KBM-7 (cell line): ENCODE measurements at places on chromosomes 16 and 17.

- no peak for DNase-seq
Measured at GRCh38 chr17:31824766-31825360, 34.2 kb downstream of the COPRS start.

GRCh38 chr17:44548376-44549230 lies 8.7 kb upstream of the FZD2 start:
- no peak for DNase-seq

DNA sequence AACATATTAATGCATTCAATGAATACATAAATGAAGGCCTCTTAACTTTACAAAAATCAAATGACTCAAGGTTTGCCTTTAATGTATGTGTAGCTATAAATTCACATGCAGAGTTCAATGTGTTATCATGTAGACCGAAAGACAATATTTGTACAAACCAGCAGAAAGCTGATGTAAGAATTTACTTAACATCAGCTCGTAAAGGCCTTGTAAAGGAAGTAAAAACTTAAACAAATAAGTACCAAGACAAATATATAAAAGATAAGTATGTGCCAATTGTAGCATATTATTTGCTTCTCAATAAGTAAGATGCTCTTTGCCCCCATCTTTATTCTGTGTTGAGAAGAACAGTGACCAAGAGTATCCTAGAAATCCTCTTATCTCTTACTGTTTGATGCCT lies 105.7 kb downstream of the SYCE1L start:
- DNase-seq: no peak

GRCh38 chr16:10994571-10994970 lies 50.2 kb downstream of the CLEC16A start:
- no peak for DNase-seq

GRCh38 chr16:57809276-57810196 lies 7.2 kb upstream of the KIFC3 start:
- no peak for DNase-seq

GRCh38 chr16:88767546-88768070 lies 17.4 kb downstream of the PIEZO1 start:
- DNase-seq: no peak

DNA sequence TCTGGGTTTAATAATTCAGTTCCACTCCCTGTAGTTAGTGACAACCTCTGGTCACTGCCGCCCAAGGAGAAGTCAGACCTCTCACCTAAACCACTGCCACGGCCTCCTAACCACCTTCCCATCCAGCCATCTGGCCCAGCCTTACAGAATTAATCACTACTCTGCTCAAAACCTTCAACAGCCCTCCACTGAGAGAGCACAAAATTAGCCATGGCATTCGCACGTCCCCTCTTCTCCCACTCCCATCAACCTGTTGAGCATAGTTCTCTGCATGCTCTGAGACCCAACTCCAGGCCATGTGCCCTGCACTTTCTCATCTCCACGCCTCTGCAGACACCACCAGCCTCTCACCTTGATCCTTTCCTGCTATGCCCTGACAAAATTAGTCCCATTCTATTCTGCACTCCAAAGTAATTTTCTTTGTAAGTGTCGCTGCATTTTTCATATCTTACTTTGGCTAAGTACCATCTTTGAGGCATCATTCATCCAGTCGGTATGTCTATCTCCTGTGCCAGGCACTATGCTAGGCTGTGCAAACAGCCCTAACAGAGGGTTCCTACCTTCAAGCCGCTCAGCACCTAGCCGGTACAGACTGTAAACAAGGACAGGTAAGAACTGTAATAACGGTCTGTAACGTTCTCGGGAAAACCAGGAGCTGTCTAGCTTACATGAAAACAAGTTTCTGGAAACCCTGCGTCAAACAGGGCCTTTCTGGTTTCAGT lies 963 bp downstream of the COPRS start:
- no peak for DNase-seq

GRCh38 chr16:84471966-84472365 lies 32.5 kb downstream of the MEAK7 start:
- no peak for DNase-seq

DNA sequence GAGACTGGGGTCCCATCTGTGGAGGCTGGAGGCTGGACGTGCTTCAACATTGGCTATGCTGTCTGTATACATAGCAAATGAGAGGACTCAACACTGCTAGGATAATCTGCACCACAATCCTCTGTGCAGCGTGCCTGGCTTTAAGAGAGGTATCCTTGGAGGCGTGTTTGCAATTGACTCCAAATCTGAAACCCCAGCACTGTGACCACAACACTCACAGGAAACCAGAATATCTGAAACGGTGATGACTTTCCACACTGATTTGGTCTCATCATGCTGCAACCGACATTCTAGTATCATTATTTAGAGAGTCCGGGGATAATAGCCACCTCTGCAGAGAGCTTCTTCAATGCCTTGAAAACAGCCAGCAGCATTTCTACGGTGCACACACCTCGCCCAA lies 35.1 kb downstream of the TLE7 start:
- no peak for DNase-seq

- DNase-seq: no peak
Measured at GRCh38 chr16:3028716-3029319, 5.0 kb downstream of the THOC6 start.

GRCh38 chr16:3007957-3008689 lies 4.6 kb upstream of the CLDN9 start:
- DNase-seq: peak; percentile 84

DNA sequence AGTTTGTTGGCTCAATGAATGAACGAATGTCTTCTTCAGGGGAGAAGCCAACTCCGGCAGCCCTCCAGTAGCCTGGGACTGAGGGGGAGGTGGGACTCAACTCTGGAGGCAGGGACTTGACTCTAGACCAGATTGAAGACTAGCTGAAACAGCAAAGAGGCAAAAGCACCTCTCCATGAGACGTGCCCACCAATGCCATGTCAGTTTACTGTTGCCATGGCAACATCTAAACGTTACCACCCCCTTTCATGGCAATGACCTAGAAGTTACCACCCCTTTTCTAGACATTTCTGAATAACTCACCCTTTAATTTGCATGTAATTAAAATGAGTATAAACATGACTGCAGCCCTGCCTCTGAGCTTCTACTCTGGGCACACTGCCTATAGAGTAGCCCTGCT lies 91.8 kb downstream of the ASIC2 start:
- DNase-seq: no peak

GRCh38 chr16:68749432-68749831 lies 12.3 kb downstream of the CDH1 start:
- no peak for DNase-seq

DNA sequence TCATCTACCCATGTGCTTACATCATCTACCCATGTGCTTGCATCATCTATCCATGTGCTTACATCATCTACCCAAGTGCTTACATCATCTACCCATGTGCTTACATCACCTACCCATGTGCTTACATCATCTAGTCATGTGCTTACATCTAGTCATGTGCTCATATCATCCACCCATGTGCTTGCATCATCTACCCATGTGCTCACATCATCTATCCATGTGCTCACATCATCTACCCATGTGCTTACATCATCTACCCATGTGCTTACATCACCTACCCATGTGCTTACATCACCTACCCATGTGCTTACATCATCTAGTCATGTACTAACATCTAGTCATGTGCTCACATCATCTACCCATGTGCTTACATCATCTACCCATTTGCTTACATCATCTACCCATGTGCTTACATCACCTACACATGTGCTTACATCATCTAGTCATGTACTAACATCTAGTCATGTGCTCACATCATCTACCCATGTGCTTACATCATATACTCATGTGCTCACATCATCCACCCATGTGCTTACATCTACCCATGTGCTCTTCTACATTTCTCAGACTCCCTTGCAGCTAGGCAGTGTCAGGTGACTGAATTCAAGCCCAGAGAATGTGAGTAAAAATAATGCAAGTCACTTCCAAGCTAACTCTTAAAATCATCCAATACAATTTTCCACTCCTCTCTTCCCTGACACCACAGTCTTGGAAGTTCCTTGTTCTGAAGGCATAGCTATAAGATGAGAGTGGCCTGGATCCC lies 196.8 kb downstream of the CBLN1 start:
- no peak for DNase-seq

DNA sequence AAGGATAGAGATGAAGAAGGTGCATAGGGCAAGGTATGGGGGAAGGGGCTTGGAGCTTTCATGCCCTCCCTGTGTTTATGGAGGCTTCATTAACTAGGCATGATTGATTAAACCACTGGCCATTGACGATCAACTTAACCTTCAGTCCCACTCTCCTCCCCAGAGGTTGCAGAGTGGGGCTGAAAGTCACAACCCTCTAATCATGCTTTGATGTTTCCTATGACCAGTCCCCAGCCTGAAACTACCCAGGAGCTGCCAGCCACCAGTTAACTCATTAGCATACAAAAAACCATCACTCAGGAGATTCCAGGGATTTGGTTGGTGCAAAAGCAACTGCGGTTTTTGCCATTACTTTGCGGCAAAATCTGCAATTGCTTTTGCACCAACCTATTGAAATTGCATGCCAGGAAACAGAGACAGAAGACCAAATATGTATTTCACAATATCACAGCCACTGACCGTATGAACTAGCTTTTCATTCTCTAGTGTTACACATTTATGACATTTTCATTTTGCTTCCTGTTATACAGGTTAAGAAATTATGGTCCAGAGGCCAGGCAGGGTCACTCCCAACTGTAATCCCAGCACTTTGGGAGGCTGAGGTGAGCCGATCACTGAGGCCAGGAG lies 5.4 kb downstream of the GFOD2 start:
- DNase-seq: no peak

GRCh38 chr16:81939164-81940056 lies 71.9 kb downstream of the SDR42E1 start:
- DNase-seq: peak; percentile 18

DNA sequence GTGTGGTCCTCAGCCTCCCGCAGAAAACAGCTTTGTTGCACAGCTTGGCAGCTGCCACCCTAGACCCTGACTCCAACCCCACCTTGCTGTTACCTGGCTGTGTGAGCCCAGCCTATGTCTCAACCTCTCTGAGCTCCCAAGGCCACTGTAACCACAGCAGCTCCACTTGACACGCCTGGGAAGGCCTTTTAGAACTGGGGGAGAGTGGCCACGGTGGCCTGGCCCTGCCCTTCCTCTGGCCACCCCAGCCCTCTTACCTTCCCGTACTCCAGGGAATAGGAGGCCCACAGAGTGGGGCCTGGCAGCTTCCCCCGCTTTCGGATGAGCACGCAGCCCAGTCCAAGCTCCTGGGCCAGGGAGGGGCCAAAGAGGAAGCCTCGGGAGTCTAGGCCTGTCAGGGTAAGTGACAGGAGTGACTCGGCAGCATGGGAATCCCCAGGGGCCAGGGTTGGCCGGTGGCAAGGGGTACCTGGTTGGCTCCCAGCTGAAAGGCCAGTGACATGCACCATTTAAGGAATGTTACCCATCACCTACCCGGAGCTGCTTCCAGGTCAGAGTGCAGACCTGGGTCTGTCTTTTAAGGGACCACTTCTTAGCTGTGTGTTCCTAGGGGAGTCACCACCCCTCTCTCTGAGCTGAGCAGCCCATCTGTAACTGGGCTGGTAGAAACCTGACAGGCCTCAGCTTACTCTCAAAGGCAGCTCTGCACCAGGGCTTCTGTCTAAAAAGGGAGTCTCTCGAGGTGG lies 1.4 kb downstream of the APRT start:
- peak; percentile 65 for DNase-seq

DNA sequence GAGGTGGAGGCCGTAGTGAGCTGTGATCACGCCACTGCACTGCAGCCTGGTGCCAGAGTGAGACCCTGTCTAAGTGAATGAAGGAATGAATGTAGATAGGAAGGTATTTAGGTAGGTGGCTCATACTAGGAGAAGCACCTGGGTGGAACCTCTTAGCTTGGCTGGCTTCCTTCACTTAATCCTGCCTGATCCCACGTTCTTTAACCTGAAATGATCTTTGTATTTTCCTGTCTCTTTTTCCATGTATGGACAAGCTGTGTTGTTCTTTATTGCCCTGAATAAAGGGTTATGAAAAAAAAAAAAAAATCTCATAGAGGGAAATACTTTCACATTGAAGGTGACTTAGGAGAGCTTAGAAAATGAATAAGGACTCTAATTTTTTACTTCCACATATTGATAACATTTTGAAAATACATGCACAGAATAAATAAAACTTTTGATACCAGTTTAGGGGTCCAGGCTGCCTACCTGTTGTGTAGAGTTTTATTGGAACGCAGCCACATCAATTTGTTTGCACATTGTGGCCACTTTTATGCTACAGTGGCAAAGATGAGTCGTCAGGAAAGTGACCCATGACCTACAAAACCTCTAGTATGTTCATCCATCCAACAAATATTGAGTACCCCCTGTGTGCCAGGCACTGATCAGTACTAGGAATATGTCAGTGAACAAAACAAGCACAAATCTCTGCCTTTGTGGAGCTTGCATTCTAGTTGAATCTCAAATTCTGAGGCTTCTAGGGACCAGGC lies 44.6 kb downstream of the VPS35L start:
- DNase-seq: no peak

DNA sequence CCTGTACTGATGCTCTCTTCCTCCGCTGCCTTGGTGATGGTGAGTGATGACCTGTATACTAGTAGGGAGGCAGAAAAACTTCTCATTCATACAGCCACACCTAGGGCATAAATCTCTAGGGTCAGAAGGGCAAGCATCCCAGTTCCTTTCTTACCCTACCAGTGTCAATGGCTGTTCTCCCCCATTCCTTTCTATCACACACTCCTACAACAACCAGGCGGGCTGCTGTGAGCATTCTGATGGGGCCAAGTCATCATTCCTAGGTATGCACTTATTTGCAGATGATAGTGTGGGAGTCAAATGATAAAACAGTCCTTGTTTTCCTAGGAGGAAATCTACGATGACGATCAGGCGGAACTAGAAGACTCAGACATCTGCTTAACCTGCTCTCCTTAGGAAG lies 14.0 kb upstream of the SLC6A4 start:
- no peak for DNase-seq

DNA sequence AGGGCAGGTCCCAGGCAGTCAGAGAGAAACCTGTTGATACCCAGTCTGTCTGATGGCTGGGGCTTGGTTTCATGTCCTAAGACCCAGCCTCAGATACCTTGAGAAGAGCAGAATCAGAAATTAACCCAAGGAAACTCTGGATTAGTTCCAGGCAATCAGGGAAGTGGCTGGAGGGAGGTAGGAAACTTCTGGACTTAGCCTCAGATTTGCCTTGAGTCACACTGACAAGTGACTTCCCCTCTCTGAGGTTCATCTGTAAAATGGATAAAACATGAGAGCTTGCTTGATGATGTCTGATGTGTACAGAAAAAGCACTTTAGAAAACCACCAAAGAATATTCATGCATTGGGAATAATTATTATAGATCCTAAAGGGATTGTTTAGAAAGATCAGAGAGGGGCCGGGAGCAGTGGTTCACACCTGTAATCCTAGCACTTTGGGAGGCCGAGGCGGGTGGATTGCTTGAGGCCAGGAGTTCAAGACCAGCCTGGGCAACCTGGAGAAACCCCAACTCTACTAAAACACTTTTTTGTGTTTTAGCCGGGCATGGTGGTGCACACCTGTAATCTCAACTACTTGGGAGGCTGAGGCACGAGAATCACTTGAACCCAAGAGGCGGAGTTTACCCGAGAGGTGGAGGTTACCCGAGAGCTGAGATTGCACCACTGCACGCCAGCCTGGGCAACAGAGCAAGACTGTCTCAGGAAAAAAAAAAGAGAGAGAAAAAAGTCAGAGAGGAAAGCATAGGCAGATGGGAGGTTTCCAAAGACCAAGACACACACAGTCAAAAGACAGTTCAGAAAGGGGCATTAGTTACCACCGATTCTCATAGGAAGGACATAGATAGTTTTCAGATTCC lies 3.8 kb downstream of the CIITA start:
- DNase-seq: peak; percentile 39

- peak; percentile 63 for DNase-seq
Measured at GRCh38 chr16:19085679-19086200, 18.3 kb downstream of the COQ7 start.
